Osteoblast (primary cell): ENCODE measurements at places on chromosomes 2 and 18.

DNA sequence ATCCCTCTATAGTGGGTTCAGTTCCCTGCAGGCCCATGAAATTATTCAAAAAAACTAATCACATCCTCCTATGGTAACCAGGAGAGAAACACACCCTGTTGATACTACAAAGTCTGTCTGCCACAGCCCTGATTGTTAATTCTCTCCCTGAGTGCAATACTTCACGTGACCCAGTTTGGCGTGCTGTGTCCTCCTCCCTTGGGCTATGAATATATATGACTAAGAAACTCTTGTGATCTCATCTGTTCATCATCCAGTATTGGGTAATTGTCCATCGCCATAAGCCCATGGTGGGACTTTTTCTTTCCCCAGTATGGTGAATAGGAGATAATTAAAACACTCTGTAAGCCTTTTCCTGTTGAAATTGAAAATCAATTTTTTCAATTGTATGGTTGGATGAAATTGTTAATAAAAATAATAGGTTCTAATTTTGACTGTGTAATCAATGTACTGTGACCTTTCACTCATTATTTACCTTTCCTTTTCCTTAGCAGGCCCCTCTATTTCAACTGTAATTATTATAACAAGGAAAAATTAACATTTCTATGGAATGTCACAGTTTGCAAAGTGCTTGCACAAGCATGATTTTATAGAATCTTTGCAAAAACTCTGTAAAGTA, 1822.6 kb downstream of the SUCLG1 start:
- H3K27ac ChIP-seq: no peak overlapping the region
- no peaks in the 10 kb centered on the region for H3K27me3 ChIP-seq
- no peak for DNase-seq
- H3K36me3 ChIP-seq: no peaks in the 10 kb centered on the region
- no peaks in the 10 kb centered on the region for H3K4me1 ChIP-seq

- no peaks in the 10 kb centered on the region for H3K27me3 ChIP-seq
- H3K4me1 ChIP-seq: no peaks in the 10 kb centered on the region
- H3K4me3 ChIP-seq: no peak overlapping the region
- no peak overlapping the region for H3K27ac ChIP-seq
Observed at GRCh38 chr2:211994806-211995205, 543.8 kb downstream of the ERBB4 start.

DNA sequence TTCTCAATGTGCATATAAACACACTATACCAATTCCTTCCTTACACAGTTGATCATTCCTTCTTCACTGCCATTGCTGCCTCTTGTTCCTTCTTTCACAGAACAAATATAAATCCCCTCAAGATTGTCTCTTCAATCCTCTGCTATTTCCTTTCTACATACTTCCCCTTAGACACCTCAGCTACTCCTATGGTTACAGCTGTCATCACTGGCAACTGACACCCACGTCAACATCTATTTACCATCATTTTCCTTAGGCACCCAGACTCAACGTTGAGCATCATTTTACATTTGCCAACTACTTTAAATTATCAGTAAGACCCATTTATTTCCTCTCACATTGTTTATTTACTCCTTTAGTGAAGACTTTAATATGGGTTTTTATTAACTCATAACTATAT, 488.8 kb upstream of the FSHR start:
- no peak overlapping the region for H3K27ac ChIP-seq
- no peaks in the 10 kb centered on the region for H3K36me3 ChIP-seq
- no peak overlapping the region for H3K4me3 ChIP-seq
- no peaks in the 10 kb centered on the region for H3K27me3 ChIP-seq
- no peak for DNase-seq

GRCh38 chr2:120421830-120422175, 75.9 kb downstream of the INHBB start:
- peaks cover 48% of the 10 kb centered on the region for H3K27me3 ChIP-seq
- H3K4me1 ChIP-seq: no peaks in the 10 kb centered on the region
- no peak overlapping the region for H3K27ac ChIP-seq

- DNase-seq: no peak
- peaks cover 52% of the 10 kb centered on the region for H3K4me1 ChIP-seq
- peak overlapping the region; percentile 90 for H3K27ac ChIP-seq
- H3K27me3 ChIP-seq: no peaks in the 10 kb centered on the region
- no peak overlapping the region for H3K4me3 ChIP-seq
Observed at GRCh38 chr2:74577448-74577847, 22.9 kb downstream of the DOK1 start.

- H3K4me3 ChIP-seq: peak overlapping the region; percentile 54
- no peak overlapping the region for H3K27ac ChIP-seq
- peaks cover 13% of the 10 kb centered on the region for H3K4me1 ChIP-seq
- peak; percentile 84 for DNase-seq
Observed at GRCh38 chr2:238163481-238164198, 4.9 kb downstream of the ERFE start.

- H3K4me3 ChIP-seq: no peak overlapping the region
- H3K27ac ChIP-seq: no peak overlapping the region
- H3K4me1 ChIP-seq: no peaks in the 10 kb centered on the region
- DNase-seq: no peak
Observed at GRCh38 chr2:183207110-183207509, 82.9 kb downstream of the NUP35 start.

GRCh38 chr2:60964651-60965498, 52.6 kb upstream of the PEX13 start:
- H3K36me3 ChIP-seq: no peaks in the 10 kb centered on the region
- no peak overlapping the region for H3K27ac ChIP-seq
- no peak overlapping the region for H3K4me3 ChIP-seq
- peaks cover 14% of the 10 kb centered on the region for H3K4me1 ChIP-seq
- no peak for DNase-seq
- H3K27me3 ChIP-seq: no peaks in the 10 kb centered on the region

DNA sequence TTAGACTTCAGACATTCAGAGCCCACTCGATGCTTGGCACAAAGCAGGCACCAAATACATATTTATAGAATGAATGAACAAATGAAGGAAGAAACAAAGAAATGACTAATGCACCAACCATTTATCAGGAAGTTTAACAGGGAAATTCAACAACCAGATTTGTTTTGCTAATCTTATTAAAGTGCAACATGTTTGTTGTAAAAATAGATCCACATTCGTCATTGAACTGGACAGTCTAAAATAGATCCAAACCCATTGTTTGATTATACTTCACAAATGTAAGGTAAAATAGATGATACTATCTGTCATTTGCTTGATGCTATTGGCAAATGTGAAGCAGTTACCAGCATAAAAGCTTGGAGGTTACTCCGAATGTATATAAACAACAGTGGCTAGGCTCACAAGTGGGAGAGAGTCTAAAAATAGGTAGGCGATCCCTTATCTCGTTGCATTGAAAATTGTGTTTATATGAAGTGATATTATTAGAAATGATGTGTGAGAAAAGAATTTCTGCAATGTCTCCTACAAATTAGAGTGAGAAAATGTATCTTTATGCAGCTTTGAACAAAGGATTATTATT, 246.2 kb downstream of the NEDD4L start:
- no peaks in the 10 kb centered on the region for H3K27me3 ChIP-seq
- H3K4me3 ChIP-seq: no peak overlapping the region
- peaks cover 22% of the 10 kb centered on the region for H3K4me1 ChIP-seq
- H3K36me3 ChIP-seq: no peaks in the 10 kb centered on the region
- peak overlapping the region; percentile 28 for H3K27ac ChIP-seq

- H3K36me3 ChIP-seq: no peaks in the 10 kb centered on the region
- H3K27ac ChIP-seq: no peak overlapping the region
- H3K4me1 ChIP-seq: peaks cover 32% of the 10 kb centered on the region
- no peak for DNase-seq
Observed at GRCh38 chr2:15731213-15731888, 139.7 kb downstream of the DDX1 start.

- no peaks in the 10 kb centered on the region for H3K4me1 ChIP-seq
- no peaks in the 10 kb centered on the region for H3K27me3 ChIP-seq
- no peaks in the 10 kb centered on the region for H3K36me3 ChIP-seq
- H3K27ac ChIP-seq: no peak overlapping the region
Observed at GRCh38 chr2:61590214-61590613, 52.1 kb upstream of the XPO1 start.

DNA sequence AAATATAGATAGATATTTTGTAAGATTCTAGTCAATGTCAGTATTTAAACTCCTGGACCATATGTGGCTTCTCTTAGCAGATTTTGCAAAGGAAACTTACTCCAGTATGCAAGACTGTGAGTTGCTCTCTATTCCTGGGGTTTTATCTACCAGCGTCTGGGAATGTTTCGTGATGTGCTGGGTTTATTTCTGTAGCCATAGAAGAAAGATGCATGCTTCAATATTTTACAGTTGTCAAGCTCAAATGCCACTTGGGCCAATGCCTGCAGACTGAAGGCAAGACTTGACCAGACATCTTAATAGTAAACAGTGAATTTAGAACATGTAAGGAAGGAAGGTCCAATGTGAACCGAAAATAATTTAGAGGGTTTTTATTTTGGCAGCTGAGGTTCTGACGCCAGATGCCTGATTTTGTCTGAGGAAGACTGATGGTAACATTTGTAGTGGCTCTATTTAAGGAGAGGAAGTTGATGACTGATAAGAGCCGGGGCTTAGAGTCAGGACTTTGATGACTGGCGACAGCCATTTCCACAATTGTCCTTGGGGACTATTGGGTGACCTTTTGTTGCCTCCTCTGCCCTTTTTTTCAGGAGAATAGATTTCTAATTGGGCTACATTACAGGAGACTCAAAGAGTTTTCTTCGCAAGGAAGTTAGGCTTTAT, 154.3 kb downstream of the RAPGEF4 start:
- H3K27me3 ChIP-seq: peaks cover 48% of the 10 kb centered on the region
- no peak overlapping the region for H3K27ac ChIP-seq
- no peaks in the 10 kb centered on the region for H3K36me3 ChIP-seq
- H3K4me1 ChIP-seq: no peaks in the 10 kb centered on the region
- no peak for DNase-seq

DNA sequence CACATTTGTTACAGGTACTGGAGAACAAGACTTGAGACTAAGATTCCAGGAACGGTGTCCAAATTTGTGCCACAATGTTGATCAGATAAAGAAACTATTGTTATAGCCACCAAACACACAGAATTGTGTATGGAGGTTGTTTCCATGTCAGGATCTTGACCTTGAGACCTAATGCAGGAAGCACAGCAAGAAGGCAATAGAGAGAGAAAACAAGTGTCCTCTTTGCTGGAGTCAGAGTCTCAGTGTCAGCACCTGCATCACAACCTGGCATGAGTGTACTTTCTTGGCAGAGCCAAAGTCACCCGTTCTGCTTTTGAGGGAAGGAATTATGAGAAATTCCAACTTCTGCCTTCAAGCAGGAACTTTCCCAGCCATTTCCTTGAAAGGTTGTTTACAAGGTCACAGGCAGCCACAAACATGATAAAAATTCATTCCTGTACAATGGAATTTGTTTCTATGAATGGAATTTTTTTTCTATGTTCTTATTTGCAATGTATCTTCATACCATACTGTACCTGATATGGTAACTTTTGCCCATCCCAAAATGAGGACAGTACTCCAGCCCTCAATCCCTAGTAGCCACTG, 118.4 kb downstream of the PKP4 start:
- H3K27me3 ChIP-seq: no peaks in the 10 kb centered on the region
- no peak overlapping the region for H3K27ac ChIP-seq

DNA sequence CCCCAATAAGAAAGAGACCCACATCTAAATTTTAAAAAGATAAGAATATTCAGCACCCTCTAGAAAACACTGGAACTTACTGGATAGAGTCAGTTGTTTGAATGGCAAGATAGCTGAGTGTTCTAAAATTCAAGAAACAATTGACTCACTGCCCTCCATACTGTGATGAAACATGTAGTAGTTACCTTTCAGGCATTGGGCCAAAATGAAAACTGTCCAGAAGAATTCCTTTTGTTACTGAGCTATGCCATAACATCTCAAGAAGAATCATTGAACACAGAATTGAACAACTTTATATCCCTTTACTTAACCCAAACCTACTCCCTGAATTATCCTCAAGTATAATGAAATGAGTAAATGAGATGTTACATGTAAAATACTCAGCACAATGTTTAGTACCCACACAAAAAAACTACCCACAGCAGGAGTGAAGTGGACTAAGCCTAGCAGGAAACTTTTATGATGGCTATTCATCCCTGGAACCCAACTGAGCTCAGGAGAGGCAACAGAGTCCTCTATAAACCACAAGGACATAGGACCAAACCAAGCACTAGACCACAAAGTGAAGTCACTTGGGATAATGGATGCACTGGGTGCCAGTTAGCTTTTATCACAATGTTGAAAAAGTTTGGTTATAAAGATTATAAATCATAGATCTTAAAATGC, 32.7 kb downstream of the RBM43 start:
- no peaks in the 10 kb centered on the region for H3K27me3 ChIP-seq
- no peak overlapping the region for H3K27ac ChIP-seq
- H3K4me1 ChIP-seq: peaks cover 6% of the 10 kb centered on the region
- DNase-seq: no peak
- no peaks in the 10 kb centered on the region for H3K36me3 ChIP-seq
- H3K4me3 ChIP-seq: no peak overlapping the region

- H3K27ac ChIP-seq: no peak overlapping the region
- H3K4me1 ChIP-seq: no peaks in the 10 kb centered on the region
- no peaks in the 10 kb centered on the region for H3K36me3 ChIP-seq
- no peaks in the 10 kb centered on the region for H3K27me3 ChIP-seq
- H3K4me3 ChIP-seq: no peak overlapping the region
- DNase-seq: peak; percentile 65
Observed at GRCh38 chr2:109428841-109429566, 184.8 kb downstream of the SEPTIN10 start.

GRCh38 chr2:241219856-241220356, 31.4 kb downstream of the ANO7 start:
- no peak overlapping the region for H3K4me3 ChIP-seq
- H3K36me3 ChIP-seq: peaks cover under 1% of the 10 kb centered on the region
- no peak overlapping the region for H3K27ac ChIP-seq
- peaks cover 15% of the 10 kb centered on the region for H3K4me1 ChIP-seq

GRCh38 chr18:40380686-40381439, 1574.2 kb upstream of the PIK3C3 start:
- DNase-seq: no peak
- H3K36me3 ChIP-seq: no peaks in the 10 kb centered on the region
- no peaks in the 10 kb centered on the region for H3K27me3 ChIP-seq
- no peak overlapping the region for H3K27ac ChIP-seq
- no peak overlapping the region for H3K4me3 ChIP-seq

GRCh38 chr2:109162999-109163398, 34.0 kb downstream of the SH3RF3 start:
- peaks cover 2% of the 10 kb centered on the region for H3K36me3 ChIP-seq
- no peaks in the 10 kb centered on the region for H3K27me3 ChIP-seq
- H3K4me1 ChIP-seq: peaks cover 43% of the 10 kb centered on the region
- peak; percentile 86 for DNase-seq

DNA sequence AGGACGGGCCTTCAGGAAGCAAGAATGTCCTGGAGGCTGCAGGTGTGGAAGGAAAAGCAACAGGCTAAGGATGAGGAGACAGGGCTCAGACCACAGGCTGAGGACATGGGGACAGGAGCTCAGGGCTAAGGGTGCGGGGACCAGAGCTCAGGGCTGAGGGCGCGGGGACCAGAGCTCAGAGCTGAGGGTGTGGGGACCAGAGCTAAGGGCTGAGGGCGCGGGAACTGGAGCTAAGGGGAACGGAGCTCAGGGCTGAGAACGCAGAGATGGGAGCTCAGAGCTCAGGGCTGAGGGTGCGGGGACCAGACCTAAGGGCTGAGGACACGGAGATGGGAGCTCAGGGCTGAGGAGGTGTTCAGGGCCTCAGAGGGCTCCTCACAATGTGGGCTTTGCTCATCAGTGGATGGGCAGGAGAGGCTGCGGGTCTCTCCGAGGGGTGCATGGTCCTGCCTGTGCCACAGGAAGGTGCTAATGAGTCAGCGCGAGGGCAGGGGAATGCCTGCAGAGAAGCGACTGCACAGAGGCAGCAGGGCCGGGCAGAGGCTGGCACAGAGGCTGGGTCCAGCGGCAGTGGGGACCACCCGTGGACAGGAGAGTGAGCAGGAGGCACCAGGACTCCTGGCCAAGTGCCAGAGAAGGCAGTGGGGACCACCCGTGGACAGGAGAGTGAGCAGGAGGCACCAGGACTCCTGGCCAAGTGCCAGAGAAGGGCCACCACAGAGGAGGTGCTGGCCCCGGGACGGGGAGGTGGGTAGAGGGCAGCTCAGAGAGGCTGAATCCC, 271.7 kb downstream of the TWIST2 start:
- no peak overlapping the region for H3K27ac ChIP-seq
- H3K27me3 ChIP-seq: no peaks in the 10 kb centered on the region
- DNase-seq: peak; percentile 84
